ENCODE measurements at places on chromosomes 16 and 17.

DNA sequence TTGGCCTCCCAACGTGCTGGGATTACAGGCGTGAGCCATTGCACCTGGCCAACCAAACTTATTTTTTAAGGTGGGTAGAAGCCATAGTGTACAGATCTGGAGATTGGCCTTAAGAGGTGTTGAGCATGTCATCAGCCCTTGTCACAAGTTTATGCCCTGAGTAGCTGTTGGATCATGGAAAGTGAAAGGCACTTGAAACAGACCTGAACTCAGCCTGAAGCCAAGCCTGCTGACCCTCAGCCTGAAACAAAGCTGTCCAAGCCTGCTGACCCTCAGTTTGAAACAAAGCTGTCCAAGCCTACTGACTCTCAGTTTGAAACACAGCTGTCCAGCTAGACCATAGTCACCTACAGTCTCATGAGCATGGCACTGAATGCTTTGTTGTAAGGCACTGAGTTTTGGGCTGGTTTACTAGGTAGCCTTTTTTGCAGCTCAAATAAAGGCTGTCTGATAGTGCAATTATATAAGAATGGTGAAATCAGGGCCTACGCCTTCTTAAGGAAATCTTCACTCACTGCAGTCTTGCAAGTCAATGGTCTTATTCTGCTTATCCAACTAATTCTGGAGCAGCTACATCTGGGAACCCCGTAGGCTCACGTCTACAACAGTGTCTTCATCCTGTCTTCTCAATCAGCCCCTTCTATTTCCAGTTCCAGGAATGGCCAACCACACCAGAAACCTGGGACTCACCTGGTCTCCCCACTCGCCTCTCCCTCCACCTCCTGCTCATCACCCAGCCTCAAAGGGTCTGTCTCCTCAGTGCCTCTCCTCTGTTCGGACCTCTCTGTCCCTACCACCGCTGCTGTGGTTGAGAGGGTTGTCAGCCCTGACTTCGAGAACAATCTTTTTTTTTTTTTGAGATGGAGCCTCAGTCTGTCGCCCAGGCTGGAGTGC, 2.9 kb upstream of the NPIPB15 start:
- DNase-seq = no peak

DNA sequence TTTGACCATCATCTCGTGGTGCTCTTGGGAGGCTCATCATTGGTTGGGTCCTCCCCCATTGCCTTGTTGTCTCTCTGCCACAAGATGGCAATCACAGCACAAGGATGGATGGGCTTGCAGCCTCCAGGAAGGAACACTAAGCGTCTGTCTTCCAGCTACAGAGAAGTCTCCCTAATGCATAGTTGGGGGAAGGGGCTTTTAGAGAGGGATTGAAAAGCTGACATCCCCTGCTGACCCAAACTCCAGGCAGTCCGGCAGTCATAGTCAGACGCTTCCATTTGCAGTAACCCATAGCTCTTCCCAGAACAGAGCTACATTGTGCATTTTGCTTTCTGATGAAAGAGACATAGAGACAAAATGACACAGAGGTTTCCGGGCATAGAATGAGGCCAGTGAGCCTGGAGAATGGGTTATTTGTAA, 111.4 kb downstream of the UTP18 start:
- DNase-seq = peak; percentile 41

- DNase-seq = no peak
These were observed 175.8 kb downstream of the C16orf95 start for GRCh38 chr16:87141402-87141801.

DNA sequence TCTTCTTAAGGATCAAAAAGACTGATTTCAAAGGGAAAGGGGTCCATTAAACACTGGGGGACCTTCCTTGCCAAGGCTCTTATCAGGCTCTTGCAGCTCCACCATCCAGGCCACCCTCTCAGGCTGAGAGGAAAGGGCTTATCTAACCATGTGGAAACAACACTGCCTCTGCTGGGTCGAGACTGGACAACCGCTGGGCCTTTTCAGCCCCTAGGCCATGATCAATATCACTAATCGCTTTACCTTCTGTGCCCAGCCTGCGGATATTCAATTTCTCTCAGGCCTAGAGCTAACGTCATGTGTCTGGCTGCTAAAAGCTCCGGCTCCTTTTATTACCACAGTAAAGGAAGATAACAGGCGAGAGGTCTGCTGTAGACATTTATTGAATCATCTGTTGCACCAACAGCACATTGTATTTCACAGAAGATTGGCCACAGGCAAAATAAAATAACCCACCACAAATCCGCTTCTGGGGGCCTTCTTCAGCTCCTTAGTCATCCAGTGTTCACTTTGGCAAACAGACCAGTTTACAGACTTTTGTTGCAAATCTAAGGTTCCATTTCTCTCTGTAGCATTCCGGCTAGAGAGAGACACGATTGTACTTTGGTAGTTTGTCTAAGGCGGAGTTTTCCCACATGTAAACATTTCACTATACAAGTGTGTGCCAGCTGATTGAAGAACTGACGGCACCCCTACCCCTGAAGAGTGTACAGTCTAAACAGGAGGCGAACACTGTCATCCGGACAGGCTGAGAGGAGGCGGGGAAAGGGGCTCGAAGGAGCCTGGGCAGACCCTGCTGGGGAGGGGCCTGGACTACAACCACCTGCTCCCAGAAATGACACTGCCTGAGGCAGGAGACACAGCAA, 13.9 kb downstream of the CYB561 start:
- peak; percentile 85 for DNase-seq

DNA sequence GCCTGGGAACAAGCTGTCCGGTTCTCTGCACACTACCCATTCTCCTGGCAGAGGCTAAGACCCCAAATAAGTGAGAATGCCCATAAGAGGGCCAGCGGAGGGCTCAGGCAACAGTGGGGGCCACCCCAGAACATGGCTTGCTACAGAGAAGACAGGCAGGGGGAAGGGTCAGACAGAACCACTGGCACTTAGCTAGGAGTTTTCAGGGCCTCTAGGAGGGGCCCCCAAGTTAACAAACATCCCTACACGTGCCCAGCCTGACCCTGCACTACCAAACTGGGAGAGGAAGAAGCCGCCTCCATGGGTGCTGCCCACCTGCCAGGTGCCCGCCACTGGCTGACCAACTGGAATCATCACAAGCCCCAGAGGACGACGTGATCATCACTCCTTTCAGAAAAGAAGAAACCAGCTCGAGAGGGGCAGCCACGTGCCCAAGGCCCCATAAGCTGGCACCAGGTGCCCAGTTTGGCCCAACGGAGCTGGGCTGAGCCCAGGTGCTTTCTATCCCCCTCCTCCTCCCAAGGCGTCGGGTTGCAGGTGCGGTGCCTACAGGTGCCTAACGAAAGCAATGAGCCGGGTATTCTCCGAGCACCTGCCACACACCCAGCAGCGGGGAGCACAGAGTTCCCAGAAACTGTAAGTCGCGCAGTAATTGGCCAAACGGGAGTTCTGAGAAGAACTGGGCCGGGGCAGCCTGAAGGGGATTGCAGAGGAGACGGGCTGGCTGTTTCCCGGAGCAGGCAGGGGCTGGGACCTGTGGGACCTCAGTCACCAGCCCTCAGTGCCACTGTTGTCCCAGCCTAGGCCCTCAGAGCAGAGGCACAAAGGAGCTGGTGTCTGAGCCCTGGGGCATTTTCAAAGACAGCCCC, 13.2 kb downstream of the RPH3AL start:
- DNase-seq = no peak

DNA sequence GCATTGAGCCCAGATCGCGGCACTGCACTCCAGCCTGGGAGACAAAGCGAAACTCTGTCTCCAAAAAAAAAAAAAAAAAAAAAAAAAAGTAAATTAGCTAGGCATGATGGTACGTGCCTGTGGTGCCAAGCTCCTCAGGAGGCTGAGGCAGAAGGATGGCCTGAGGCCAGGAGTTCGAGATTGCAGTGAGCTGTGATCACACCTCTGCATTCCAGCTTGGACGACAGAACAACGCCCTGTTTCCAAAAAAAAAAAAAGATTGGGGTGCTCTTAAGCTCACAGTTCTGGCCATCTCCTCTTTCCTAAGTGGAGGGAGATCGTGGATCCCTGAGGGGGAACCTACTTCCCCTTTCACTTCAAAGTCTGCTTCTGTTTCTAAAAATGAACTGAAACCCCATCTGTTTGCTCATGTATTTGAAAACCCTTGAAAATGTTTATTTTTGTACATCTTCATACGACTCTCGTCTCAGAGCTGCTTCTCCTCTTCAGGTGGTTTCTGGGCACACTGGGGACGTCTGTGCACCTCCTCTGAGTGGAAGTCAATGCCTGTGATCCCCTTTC, 138.8 kb downstream of the PRKCA start:
- no peak for DNase-seq

DNA sequence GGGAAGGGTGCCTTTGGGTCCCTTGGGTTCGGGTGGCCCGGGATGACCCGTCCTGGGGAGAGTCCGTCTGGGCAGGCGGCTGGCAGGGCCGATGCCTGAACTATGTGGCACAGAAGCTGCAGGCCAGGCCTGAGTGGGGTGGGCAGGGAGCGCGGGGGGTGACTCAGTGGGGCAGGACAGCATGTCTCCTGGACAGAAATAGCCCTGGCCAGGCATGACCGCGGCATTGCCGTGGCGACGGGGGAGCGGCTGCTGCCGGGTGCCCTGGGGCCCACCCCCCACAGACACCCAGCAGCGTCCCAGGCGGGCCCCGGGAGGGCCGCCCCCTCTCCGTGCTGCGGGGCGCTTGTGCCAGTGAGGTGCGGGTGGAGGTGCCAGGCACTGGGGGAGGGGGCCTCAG, 1.8 kb upstream of the C1QTNF8 start:
- DNase-seq = no peak

DNA sequence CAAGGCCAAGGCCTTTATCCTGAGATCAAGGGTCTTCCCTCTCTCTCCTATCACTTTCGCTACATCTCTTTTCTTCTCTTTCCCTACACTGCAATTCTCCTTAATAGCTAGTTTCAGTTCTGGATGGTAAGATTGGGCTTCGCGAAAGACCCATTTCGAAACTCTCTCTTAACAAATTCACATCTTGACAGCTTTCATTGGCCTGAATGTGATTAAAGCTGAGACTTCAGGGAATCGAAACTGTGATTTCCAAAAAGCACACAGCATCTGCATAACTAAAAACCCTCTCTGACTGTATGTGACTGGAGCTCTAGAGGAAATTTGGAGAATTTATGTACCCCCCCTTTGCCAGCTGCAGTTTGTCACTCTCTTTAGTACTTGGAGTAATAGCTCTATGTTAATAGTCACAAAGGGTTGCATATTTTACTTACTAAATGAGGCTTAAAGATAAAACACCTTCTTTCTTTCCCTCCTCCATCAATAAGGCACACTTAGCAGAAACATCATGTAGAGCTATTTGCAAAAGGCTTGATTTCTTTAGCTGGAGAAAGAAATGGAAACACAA, 105.3 kb upstream of the FAM20A start:
- DNase-seq = peak; percentile 2

- no peak for DNase-seq
These were observed 41.4 kb upstream of the MEIOC start for GRCh38 chr17:44614862-44615261.

DNA sequence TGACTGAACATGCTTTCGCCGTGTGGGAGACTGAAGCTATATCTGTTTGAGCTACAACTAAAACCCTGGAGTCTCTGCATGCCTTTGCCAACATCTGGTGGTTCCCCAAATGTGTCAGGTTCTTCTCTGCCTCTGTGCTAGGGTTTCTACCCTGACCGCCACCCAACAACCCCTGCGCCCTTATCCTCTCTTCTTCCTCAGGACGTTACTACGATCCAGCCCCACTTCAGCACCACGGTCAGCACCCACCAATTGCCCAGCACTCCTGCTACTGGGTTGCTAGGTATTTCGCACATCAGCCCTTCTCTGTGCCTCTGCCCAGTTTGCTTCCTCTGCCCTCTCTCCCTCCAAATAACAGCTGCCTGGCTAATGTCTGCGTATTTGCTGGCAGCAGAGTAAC, 106.3 kb upstream of the HSBP1 start:
- DNase-seq = peak; percentile 53

DNA sequence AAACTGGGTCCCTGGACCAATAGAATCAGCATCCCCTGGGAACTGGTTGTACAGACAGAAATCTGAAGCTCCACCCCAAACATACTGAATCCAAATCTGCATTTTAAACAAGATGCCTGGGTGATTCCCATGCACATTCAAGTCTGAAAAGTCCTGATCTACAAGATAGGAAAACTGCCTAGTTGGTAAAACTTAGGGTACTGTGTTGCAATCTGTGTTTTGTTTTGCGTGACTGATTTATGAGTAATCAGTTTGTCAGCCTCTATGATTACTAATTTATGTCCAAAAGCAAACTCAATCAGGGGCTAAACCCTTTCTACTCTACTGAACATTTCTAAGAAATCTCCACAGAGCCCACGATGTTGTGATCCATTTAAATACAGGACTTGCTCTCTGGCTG, 103.8 kb downstream of the YPEL2 start:
- peak; percentile 81 for DNase-seq

DNA sequence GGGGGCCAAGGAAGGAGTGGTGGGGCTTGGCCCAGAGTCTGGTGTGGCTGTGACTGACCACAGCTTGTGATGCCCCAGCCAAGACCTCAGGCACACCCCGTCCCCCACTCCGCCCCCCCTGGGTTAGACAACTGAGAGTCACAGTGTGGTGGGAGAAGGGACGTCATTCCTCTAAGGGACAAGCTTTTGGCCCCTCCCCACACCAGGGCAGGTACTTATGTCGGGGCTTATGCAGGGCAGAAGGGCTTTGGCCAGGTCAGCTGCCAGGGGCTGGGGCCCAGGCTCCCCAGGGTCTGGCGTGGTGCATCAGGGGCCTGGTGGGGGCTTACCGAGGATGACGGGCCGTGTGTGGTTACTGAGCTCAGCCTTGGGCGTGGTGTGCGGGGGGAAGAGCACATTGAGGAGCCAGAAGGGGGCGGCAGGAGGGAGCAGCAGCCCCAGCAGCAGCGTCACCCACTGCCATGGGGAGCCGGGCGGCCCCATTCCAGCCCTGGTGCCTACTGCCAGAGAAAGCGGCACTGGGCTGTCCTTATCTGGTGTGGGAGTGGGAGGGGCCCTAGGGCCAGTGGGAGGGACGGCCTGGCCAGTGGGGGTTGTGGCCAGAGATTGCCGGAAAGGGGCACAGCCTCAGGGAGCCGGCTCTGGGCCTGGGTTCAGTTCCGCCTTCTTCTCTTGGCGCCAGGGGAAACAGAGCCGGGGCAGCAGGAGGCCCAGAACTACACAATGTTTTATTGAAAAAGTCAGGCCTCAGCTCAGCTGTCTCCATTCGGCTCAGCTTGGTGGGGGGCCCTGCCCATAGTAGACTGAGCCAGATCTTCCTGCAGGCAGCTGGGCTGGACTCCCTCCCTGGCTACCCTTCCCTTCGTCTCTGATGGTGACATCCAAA, at the start of gene LCAT:
LCAT (minus strand) TSS at position 502 of the 886 bp plus-strand sequence; CDS start at position 483, 19 bp downstream.
- no peak for DNase-seq

- no peak for DNase-seq
These were observed 854 bp upstream of the SSTR5 start for GRCh38 chr16:1071561-1072225.

- no peak for DNase-seq
These were observed 76.9 kb downstream of the ARHGAP44 start for GRCh38 chr17:12866244-12866643.

DNA sequence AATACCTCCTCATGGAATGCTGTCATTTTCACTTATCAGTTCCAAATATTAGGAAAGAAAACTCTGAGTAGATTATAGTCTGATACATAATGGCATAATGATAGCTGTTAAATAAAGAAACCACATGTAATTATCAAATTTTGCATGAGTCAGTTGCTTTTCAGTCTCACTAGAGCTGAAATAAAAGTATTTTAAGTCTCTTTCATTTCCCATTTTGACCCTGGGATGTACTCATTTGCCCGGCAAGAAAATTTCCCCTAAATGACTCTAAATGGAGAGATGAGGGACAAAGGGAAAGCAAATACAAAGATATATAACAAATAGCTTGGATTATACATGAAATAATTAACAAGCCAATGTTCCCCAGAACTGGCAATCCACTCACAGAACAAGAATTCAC, 47.9 kb upstream of the CPHXL start:
- no peak for DNase-seq

- DNase-seq = no peak
These were observed 355.4 kb upstream of the RBFOX1 start for GRCh38 chr16:6977291-6977690.
